Bronchial epithelial cell (primary cell): ENCODE measurements at places on chromosomes 7 and 10. TPM values are rescaled to one million over a fixed set of nuclear protein-coding genes. Genes with fewer than 3 reads are reported as not detected.
A peak's percentile ranks its signal among the peaks of the same experiment; 100 is the strongest.

DNA sequence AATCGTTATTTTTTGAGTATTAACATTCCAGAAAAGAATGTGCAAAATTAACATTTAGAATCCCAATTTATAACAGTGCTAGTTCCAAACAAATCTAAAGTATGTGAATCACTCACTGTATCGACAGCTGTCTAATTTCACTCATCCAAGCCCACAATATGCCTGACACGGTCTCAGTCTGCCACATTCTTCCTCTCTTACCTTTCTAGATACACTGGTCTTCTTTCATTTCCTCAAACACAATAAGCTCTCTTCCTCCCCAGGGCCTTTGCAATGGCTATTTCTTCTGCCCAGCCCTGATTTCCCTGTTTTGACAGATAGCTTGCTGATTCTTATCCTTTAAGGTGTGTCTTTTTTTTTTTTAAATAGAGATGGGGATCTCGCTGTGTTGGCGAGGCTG is 48.8 kb downstream of the UBE2H start:
- no peak for DNase-seq

DNA sequence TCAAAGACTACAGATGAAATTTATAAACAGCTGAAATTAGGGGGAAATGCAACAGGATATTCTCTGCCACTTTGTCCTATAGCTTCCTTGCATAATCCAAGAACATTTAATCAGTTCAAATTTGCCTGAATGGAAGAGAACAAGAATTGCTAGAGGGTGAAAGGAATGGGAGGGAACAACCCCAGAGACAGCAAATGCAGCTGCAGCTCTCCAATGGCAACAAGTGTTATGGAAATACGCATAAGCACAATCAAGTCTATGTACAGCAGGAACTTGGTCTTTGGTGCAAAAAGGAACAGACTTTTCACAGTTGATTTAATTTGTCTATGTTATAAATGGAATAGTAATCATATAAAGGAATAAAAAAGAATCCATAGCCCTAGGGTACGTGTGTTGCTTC is 269.0 kb upstream of the ETV1 start:
- no peak for DNase-seq

- DNase-seq = no peak
These were observed 297.6 kb upstream of the IGFBP3 start for GRCh38 chr7:46218461-46219200.

GRCh38 chr10:7853890-7854289 is 35.6 kb downstream of the TAF3 start:
- DNase-seq = no peak

DNA sequence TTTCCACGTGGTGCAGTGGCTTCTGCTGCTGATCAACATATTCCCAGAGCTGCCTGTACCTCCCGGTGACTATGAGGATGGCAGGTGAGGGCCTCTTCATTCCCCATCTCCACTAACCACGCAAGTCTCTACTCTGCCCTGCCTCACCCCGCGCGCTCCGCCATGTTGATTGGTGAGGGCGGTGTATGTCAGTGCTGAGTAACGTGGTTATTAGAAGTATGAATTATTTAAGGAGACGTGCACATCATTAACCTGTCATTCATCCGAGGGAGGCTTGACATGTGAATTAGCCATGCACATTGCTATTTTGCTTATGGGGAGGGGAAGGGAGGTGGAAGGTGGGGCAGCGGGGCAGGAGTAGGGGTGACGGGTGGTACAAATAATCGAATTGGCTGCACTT is 138.6 kb downstream of the SORCS3 start:
- DNase-seq = no peak

DNA sequence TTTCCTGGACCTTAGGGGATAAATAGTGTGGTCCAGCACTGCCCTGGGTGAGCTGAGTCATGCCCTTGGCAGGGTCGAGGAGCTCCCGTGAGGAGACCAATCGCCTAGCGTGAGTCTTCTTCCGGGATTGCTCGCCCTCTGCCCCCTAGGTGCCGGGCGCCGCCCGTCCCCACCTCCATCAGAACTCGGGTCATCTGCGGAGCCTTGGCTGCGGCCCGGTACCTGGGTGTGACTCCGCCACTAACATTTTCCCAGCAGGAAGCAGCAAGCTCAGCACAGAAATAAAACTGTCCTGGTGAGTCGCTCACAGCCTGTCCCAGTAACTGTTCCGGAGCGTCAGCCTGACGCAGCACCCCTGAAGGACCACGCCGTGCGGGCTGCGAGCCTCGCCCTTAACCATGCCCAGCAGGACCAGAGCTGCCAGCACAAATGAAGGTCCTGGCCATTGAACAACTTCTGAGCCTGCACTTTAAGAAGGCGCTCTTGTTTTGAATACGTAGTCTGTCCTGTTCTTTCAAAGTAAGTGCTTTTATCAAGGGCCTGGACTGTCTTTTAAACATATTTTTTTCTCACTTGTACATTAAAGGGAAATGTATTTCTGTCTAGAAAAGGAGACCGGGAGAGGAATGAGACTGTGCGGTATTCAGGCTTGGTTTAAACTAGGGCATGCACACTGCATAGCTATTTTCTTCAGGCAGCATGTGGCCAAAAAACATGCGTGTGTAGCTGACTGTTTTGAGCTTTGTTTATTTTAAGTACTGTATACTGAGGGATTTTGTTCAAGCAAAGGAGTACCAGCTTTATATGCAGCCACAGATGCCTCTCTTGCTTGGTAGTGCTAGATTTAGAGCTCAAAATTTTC is 136.7 kb downstream of the HECW1 start:
- DNase-seq = peak; percentile 37

DNA sequence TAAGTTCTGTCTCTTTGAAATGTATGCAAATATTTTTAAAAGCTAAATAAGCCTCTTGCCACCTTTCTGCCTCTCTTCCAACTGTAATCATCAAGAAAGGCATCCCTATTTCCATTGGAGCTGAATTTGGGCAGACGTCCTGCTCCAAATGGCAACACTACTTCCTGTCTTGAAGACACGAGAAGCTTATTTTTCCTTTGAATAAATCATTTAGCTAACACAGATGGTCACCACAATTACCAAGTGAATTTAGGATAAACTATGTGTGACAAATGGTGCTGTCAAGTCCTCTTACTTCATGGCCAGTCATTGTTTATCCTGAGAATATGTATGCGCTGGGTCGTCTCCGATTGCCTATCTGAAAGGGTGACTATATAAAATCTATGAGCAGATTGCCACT is 268.0 kb downstream of the ANKRD7 start:
- no peak for DNase-seq

DNA sequence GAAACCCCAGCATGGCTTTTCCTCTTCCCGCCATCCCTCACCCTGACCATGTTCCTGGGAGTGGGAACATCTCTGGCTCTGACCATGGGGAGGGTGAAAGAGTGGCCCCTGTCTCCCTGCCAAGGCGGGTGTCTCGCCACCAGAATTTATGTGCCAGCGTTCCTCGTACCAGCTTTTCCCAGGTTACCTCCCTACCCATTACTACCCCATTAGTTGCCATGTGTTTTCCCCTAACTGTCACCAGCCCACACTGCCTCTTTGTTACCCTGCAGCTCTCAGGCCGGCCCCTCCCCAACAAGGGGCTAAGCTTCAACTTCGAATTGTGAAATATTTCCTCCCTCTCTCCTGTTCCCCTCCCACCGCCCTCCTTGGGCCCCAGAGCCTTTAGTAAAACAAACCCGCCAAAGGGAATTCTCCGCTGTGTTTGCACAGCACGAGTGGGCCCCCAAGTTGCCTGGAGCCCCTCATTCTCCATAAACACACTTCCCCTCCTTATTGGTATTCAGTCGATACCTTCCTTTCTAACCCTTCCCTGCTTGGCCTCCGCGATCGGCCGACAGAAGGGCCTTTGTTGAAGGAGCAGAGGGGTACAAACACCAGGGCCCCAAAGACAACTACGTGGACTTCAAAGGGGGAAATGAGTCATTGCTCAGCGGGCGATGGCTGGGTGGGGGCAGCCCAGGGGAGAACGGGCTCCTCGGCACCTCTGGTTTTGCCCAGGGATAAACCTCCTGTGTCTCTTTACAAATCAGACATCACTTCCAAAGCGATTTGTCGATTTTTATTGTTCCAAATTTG is 45.5 kb downstream of the SLIT1 start:
- no peak for DNase-seq

- no peak for DNase-seq
These were observed 35.3 kb downstream of the PLPP4 start for GRCh38 chr10:120492346-120492745.

GRCh38 chr7:111511845-111512244 is 50.4 kb downstream of the IMMP2L start:
- DNase-seq = peak; percentile 77

DNA sequence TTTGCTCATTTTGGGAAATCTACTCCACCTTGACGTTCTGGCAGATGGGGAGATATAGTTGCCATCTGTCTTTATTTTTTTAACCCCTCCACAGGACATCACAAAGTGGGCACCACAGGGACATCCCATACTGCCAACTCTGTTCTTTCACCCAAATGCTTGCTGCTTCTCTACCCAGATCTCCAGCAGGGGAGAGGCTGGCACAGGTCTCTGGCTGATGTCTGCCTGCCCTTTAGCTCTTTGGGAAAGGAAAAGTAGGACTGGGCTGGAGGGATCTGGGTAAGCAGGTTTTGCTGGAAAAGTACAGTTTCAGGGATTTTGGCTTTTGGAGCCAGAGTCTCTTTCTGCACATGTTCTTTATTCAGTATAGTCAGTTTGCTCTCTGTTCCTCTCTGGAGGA is 156.7 kb downstream of the ANLN start:
- no peak for DNase-seq

- DNase-seq = no peak
These were observed 100.3 kb upstream of the SVIL start for GRCh38 chr10:29734962-29735627.

- DNase-seq = peak; percentile 61
These were observed 2.9 kb upstream of the MYOZ1 start for GRCh38 chr10:73644015-73644743.

- DNase-seq = no peak
These were observed 187.7 kb upstream of the VSTM2A start for GRCh38 chr7:54354436-54354835.

GRCh38 chr7:80581486-80582260 is 56.8 kb upstream of the CD36 start:
- peak; percentile 88 for DNase-seq

DNA sequence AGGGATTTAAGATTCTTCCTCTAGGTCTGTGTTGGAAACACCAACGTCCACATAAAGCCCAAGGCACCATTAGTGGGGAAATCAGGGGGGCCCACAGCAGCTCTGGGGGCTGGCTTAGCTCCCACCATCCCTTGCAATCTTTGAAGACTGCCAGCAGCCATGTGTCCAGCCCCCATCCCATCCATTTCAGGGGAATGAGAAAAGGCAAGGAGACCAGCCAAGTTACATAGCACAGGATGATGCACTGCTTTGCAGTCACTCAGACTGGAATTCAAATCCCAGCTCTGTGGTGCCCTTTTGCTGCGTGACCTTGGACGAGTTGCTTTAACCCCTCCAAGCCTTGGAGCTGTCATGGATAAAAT is 108.9 kb upstream of the ZMIZ1 start:
- DNase-seq = no peak

- no peak for DNase-seq
These were observed 19.8 kb upstream of the ALOX5 start for GRCh38 chr10:45354261-45354660.

Gene TBC1D12
- 10.8 and 11.3 TPM in 2 replicates for total RNA-seq

Gene KLLN
- total RNA-seq = 0.13 and 0.26 TPM in 2 replicates

Gene HOXA13
- under 0.01 TPM in 1 of 2 replicates, not detected in the other for total RNA-seq

Gene AKR1C2
- total RNA-seq = 191 and 222 TPM in 2 replicates

Gene CHST3
- total RNA-seq = 11.4 and 16.6 TPM in 2 replicates

Gene CCAR1
- 19.2 and 33.0 TPM in 2 replicates for total RNA-seq
